ENCODE measurements at places on chromosomes 1 and 21.

GRCh38 chr1:27116697-27117096 is 38.2 kb downstream of the SLC9A1 start:
- no peak for DNase-seq

DNA sequence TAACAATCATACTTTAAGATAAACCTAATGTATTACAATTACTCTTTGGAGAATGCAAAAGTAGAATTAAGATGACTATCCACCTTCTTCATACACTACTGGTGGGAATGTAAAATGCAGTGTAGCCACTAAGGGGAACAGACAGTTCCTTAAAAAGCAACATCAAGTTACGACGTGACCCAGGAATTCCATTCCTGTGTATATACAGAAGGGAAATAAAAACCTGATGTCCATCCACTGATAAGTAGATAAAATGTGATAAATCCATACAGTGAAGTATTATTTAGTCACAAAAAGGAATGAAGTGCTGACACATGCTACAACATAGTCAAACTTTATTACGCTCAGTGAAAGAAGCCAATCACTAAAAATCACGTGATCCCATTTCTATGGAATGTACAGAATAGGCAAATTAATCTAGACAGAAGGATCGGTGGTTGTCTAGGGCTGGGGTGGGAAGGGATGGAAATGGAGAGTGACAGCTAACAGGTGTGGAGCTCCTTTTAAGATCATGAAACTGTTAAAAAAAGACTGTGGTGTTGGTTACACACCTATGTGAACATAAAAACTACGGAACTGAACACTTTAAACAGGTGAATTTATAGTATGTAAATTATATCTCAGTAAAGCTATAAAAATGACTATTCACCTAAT is 42.1 kb downstream of the NRIP1 start:
- DNase-seq: no peak

GRCh38 chr1:167105271-167106118 is 11.6 kb downstream of the STYXL2 start:
- DNase-seq: no peak

- no peak for DNase-seq
Observed at GRCh38 chr1:21866707-21867043, 54.6 kb downstream of the LDLRAD2 start.

GRCh38 chr1:95627244-95627643 is 393.2 kb downstream of the RWDD3 start:
- DNase-seq: no peak
